ENCODE measurements at places on chromosomes 2 and 18. TPM values are rescaled to one million over a fixed set of nuclear protein-coding genes. Genes with fewer than 3 reads are reported as not detected.

LINC00305 gene
- total RNA-seq: not detected

IHH gene
- 7.0 TPM for total RNA-seq

ANKAR gene
- 4.9 TPM for total RNA-seq

REG3A gene
- not detected for total RNA-seq

PLEK gene
- not detected for total RNA-seq

CCDC85A gene
- total RNA-seq: 0.86 TPM

WNT10A gene
- total RNA-seq: not detected

PAIP2B gene
- 21.2 TPM for total RNA-seq

ABI2 gene
- 115 TPM for total RNA-seq

ASXL3 gene
- 0.71 TPM for total RNA-seq

PREPL gene
- total RNA-seq: 45.6 TPM

Data from endodermal cell (in vitro differentiated cells).